CD8-positive, alpha-beta memory T cell (primary cell): ENCODE measurements at places on chromosomes 5 and 9. TPM values are rescaled to one million over a fixed set of nuclear protein-coding genes. Genes with fewer than 3 reads are reported as not detected.

Gene NR2F1
- not detected for total RNA-seq

Gene MYO10
- 0.11 TPM for total RNA-seq

Gene PCDHGC3
- total RNA-seq, result 0.11 TPM

Gene ADAMTS16
- not detected for total RNA-seq

Gene NCS1
- 23.6 TPM for total RNA-seq

Gene RANBP17
- total RNA-seq, result not detected

DNA sequence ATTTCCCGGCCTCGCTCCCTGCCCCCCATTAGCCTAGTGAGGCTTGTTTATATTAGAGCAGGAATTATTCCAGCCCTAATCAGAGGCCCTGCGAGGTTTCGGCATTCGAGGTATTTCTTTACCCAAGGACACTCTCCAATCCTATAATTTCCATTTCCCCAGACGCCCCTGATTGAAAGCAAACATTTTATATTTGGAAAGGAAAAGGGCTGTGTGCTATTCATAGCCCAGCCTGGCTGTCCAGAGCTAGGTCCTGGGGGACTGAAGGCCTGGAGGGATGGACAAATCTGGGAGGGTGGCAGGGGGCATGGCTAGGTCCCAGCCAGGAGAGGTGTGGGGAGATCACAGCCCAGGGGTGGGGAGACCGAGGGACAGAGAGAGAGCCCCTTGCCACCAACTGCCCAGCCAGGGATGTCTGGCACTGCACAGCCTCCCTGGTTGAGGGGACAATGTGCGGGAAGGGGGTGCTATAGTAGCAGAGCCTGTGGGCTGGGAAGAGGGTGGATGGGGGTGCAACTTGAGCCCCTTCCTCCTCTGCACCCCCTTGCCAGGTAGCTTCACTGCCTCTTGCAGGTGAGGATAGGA is 125.1 kb downstream of the BARX1 start:
- H3K27ac ChIP-seq, result no peak overlapping the region
- H3K27me3 ChIP-seq, result peaks cover 7% of the 10 kb centered on the region
- no peaks in the 10 kb centered on the region for H3K36me3 ChIP-seq
- no peak overlapping the region for H3K4me3 ChIP-seq

GRCh38 chr5:111953351-111954127 is 196.5 kb upstream of the NREP start:
- no peak overlapping the region for H3K27ac ChIP-seq
- no peaks in the 10 kb centered on the region for H3K4me1 ChIP-seq
- H3K4me3 ChIP-seq, result no peak overlapping the region
- DNase-seq, result no peak
- H3K27me3 ChIP-seq, result no peaks in the 10 kb centered on the region

DNA sequence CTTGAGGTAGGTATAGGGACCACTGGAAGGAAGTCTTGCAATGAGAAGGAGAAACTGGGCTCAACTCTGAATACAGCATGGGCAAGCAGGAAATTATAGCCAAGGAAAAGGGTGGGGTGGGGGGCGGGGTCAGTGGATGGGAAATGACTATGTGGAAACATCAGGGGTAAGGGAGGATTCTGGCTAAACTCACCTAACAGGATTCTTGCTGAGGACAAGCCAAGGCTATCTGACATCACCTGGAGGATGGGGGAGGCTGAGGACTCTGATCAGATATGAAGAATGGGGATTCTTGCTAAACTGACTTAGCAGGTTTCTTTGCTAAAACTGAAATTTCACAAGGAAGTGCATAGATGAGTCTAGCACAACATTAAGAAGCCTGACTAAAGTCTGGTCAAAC is 40.8 kb downstream of the CTSL start:
- H3K4me3 ChIP-seq, result no peak overlapping the region
- no peaks in the 10 kb centered on the region for H3K4me1 ChIP-seq
- no peaks in the 10 kb centered on the region for H3K36me3 ChIP-seq
- H3K27me3 ChIP-seq, result no peaks in the 10 kb centered on the region

DNA sequence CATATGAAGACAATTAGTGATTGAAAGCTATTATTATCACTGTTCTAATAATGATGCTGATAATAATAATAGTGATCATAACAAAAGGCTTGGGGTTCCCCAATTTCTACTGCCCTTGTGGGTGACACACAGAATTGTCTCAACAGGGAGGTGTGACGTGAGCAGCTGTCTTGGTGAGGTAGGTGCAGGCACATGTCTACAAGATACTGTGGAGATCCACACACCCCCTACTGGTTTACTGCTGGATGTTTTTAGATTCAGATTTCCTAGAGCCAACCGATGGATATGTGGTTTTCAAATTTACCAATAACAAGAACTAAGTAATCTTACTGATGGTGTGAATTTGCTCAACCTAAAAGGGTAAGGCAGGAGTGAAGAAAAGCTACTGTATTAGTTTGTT is 139.0 kb downstream of the TARS1 start:
- H3K4me3 ChIP-seq, result no peak overlapping the region
- no peak for DNase-seq
- no peaks in the 10 kb centered on the region for H3K4me1 ChIP-seq
- no peaks in the 10 kb centered on the region for H3K27me3 ChIP-seq
- H3K27ac ChIP-seq, result no peak overlapping the region

GRCh38 chr9:65432051-65432450 is 147.0 kb upstream of the FOXD4L5 start:
- H3K4me3 ChIP-seq, result no peak overlapping the region
- H3K27me3 ChIP-seq, result no peaks in the 10 kb centered on the region
- DNase-seq, result no peak
- no peaks in the 10 kb centered on the region for H3K36me3 ChIP-seq
- no peak overlapping the region for H3K27ac ChIP-seq

- H3K4me3 ChIP-seq, result no peak overlapping the region
- no peak for DNase-seq
- no peak overlapping the region for H3K27ac ChIP-seq
- H3K4me1 ChIP-seq, result no peaks in the 10 kb centered on the region
Observed at GRCh38 chr9:94600258-94600657, 6.6 kb upstream of the FBP2 start.

DNA sequence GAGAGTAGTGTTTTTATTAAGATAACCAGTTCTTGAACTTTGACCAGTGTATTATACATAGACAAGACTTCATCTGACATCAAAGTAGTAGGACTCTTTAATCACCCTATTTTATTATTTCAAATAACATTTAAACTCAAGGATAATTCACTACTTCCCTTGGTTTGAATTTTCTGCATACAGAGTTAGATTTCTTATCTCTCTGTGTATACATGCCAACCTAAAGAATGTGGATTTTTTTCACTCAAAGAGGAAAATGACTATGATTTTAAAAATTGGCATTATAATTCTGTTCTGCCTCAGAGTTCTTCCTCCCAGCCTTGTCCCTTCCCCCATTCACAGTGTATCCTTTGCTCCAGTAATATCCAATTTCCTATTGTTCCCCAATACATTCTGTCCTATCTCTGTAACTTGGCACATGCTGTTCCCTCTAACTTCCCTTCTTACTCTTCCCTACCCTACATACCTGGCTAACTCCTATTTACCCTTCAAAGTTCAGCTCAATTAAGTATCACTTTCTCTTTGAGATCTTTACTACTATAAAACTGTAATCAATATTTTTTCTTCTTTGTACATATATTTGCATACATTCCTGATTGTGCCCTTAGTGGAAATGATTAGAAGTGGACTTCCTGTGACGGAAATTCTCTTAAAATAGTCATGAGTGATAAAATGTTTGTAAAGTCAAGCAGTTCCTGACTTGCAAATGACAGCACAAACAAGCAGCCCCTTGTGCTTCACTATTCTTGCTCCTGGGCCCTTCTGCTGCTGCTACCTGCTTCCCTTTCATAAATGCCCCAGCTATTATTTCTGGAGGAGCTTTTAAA is 38.1 kb upstream of the DENND4C start:
- DNase-seq, result no peak
- H3K4me1 ChIP-seq, result no peaks in the 10 kb centered on the region
- no peaks in the 10 kb centered on the region for H3K27me3 ChIP-seq
- no peak overlapping the region for H3K4me3 ChIP-seq
- no peak overlapping the region for H3K27ac ChIP-seq
- H3K36me3 ChIP-seq, result no peaks in the 10 kb centered on the region

DNA sequence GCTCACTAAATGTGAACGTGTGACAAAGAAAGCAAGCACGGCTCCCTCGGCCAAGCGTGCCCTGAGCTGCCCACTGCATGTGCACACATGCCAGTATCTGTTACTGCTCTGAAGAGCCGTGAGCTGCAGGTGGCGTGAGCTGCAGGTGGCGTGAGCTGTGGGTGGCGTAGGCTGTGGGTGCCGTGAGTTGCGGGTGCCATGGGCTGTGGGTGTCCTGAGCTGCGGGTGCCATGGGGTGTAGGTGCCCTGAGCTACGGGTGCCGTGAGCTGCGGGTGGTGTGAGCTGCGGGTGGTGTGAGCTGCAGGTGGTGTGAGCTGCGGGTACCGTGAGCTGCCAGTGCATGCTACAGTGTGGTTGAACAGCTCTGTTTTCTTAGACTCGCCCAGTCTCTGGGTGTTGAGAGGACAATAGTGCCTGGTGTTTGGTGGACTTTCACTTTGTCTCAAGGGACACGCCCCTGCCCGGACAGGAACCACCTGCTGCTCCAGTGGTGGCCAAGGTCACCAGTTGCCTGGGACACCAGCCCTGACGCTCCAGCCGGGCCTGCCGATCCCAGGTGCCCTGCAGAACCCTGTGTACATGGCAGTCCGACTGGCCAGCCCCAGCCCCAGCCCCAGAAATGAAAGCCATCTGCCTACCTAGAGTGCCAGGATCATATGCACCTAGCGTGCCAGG is 6.7 kb downstream of the CCDC187 start:
- H3K4me3 ChIP-seq, result no peak overlapping the region
- no peaks in the 10 kb centered on the region for H3K27me3 ChIP-seq
- DNase-seq, result no peak
- H3K27ac ChIP-seq, result no peak overlapping the region
- H3K4me1 ChIP-seq, result no peaks in the 10 kb centered on the region
- no peaks in the 10 kb centered on the region for H3K36me3 ChIP-seq

GRCh38 chr5:40134883-40135520 is 544.7 kb upstream of the PTGER4 start:
- H3K27me3 ChIP-seq, result no peaks in the 10 kb centered on the region
- H3K36me3 ChIP-seq, result no peaks in the 10 kb centered on the region
- H3K4me1 ChIP-seq, result no peaks in the 10 kb centered on the region
- no peak overlapping the region for H3K27ac ChIP-seq

GRCh38 chr9:92781899-92782298 is 17.3 kb upstream of the BICD2 start:
- H3K27me3 ChIP-seq, result no peaks in the 10 kb centered on the region
- no peak overlapping the region for H3K27ac ChIP-seq
- no peak overlapping the region for H3K4me3 ChIP-seq
- DNase-seq, result no peak
- H3K4me1 ChIP-seq, result no peaks in the 10 kb centered on the region
- H3K36me3 ChIP-seq, result no peaks in the 10 kb centered on the region

- DNase-seq, result no peak
- H3K36me3 ChIP-seq, result no peaks in the 10 kb centered on the region
- no peak overlapping the region for H3K27ac ChIP-seq
- H3K27me3 ChIP-seq, result no peaks in the 10 kb centered on the region
- no peaks in the 10 kb centered on the region for H3K4me1 ChIP-seq
- H3K4me3 ChIP-seq, result no peak overlapping the region
Observed at GRCh38 chr5:153630546-153630945, 140.1 kb downstream of the GRIA1 start.

GRCh38 chr5:72542695-72543094 is 35.5 kb upstream of the ZNF366 start:
- no peak overlapping the region for H3K4me3 ChIP-seq
- H3K4me1 ChIP-seq, result no peaks in the 10 kb centered on the region
- no peak for DNase-seq
- H3K27me3 ChIP-seq, result no peaks in the 10 kb centered on the region

GRCh38 chr5:152514827-152515397 is 109.8 kb upstream of the NMUR2 start:
- no peak overlapping the region for H3K4me3 ChIP-seq
- H3K27ac ChIP-seq, result no peak overlapping the region
- no peaks in the 10 kb centered on the region for H3K36me3 ChIP-seq
- no peaks in the 10 kb centered on the region for H3K4me1 ChIP-seq

- no peak overlapping the region for H3K4me3 ChIP-seq
- H3K27ac ChIP-seq, result no peak overlapping the region
- H3K36me3 ChIP-seq, result no peaks in the 10 kb centered on the region
- no peaks in the 10 kb centered on the region for H3K27me3 ChIP-seq
- peaks cover 59% of the 10 kb centered on the region for H3K4me1 ChIP-seq
Observed at GRCh38 chr9:133679466-133680061, 43.4 kb downstream of the DBH start.

GRCh38 chr5:127870914-127871313 is 167.7 kb downstream of the CCDC192 start:
- no peaks in the 10 kb centered on the region for H3K27me3 ChIP-seq
- H3K4me3 ChIP-seq, result no peak overlapping the region
- H3K36me3 ChIP-seq, result no peaks in the 10 kb centered on the region
- H3K27ac ChIP-seq, result no peak overlapping the region

GRCh38 chr5:41924526-41924871 is 582 bp upstream of the FBXO4 start:
- no peak for DNase-seq
- no peaks in the 10 kb centered on the region for H3K27me3 ChIP-seq
- peak overlapping the region; percentile 98 for H3K27ac ChIP-seq
- peaks cover 12% of the 10 kb centered on the region for H3K4me1 ChIP-seq
- no peaks in the 10 kb centered on the region for H3K36me3 ChIP-seq

- no peak overlapping the region for H3K27ac ChIP-seq
- no peaks in the 10 kb centered on the region for H3K27me3 ChIP-seq
- no peak for DNase-seq
- H3K36me3 ChIP-seq, result no peaks in the 10 kb centered on the region
Observed at GRCh38 chr9:127223810-127224177, 40.8 kb upstream of the GARNL3 start.

DNA sequence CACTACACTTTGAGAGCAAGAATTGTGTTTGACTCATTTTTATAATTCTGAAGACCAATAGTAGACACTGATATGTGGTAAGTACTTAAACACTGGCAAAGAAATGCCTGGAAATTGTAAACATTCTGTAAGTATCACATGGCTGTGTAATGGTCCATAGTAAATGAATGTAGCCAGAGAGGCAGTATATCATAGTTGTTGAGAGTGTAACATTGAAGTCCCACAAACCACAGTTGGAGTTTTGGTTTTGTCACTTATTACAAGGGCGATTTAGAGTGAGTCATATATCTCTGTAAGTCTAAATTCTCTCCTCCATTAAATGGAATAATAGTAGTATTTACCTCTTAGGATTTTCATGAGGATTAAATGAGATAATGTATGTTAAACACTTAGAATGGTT is 181.1 kb upstream of the MEF2C start:
- DNase-seq, result no peak
- no peaks in the 10 kb centered on the region for H3K36me3 ChIP-seq
- H3K27me3 ChIP-seq, result no peaks in the 10 kb centered on the region
- no peak overlapping the region for H3K4me3 ChIP-seq

DNA sequence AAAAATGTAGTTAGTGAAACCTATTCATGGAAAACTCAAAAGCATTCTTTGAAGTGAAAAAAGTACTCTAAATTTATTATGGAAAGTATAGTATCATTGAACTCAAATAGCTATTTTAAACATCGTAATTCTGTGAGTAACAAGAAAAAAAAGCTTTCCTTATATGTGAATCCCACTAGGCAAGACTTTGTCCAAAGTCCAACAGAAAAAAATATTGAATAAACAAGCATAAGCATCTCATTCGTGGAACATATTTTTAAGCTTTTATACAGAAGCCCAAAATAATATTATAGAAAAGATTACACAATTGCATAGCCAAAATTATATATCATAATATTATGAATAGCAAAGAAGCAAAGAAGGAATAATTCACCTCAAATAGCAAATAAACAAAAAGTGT is 79.4 kb upstream of the IFNE start:
- no peak overlapping the region for H3K27ac ChIP-seq
- peaks cover 23% of the 10 kb centered on the region for H3K4me1 ChIP-seq
- DNase-seq, result no peak
- H3K4me3 ChIP-seq, result no peak overlapping the region
- peaks cover 27% of the 10 kb centered on the region for H3K27me3 ChIP-seq
- H3K36me3 ChIP-seq, result no peaks in the 10 kb centered on the region
